ENCODE measurements at places on chromosomes 1 and 21. TPM values are rescaled to one million over a fixed set of nuclear protein-coding genes. Genes with fewer than 3 reads are reported as not detected.

Gene MEX3A
- total RNA-seq, result 0.23 TPM

Gene DDR2
- total RNA-seq, result 116 TPM

Gene S100A16
- total RNA-seq, result 67.0 TPM

Gene PPM1J
- total RNA-seq, result 3.0 TPM

Gene KRTAP7-1
- not detected for total RNA-seq

Gene DISP3
- not detected for total RNA-seq

Gene CRP
- total RNA-seq, result 0.65 TPM

Gene RHBDL2
- total RNA-seq, result 1.2 TPM

- DNase-seq, result no peak
Observed at GRCh38 chr1:177309880-177310279, 139.1 kb downstream of the BRINP2 start.

DNA sequence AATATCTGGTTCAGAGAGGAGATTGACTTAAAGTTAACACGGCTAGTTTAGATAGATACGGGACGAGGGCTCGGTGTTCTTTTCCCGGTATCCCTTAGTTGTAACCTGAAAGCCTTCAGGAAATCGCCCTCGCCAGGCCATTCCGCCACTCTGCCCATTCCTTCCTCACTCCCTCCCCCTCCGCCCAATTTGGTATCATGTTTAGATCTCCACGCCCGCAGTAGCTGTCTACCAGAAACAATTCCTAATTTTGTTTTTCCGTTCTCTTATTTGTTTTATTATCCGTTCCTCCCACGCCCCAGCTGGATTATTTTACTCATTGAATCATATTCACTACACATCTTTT is 685 bp upstream of the VAMP4 start:
- DNase-seq, result no peak

DNA sequence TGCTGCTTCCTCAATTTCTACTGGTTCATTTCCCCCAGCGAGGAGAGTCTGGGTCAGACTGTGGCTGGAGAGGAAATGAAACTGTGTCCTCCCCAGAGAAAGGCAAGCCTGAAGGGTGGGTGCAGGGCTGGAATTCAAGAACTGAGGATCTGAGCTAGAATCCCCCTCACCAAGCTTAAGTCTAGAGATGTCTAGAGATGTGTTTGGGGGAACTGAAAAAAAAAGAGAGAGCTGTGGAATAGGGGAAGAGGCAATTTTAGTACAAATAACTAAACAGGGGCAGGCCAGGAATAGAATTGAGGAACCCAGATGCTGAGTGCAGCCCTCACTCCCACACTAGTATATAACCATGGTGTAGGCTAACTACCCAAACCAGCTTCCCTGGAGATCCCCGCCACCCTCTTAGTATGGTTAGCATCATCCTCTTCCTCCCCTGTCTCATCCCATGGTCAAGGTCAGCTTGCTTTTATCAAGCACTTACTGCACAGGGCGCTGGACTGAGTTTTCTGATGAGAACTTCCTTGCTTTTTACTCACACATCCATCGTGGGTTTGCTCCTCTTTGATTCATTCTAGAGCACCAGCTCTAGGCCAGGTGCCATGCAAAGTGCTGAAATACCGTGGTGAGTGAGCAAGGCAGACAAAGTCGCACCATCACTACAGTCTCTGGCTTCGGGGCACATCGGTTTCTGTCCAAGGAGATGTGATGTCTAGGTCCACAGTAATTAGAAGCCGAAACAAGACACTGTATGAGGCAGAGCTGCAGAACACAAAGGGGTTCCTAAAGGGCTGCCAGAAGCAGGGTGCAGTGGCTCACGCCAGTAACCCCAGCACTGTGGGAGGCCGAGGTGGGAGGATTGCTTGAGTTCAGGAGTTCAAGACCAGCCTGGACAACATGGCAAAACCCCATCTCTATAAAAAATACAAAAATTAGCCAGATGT is 112.9 kb upstream of the IPO9 start:
- peak; percentile 79 for DNase-seq

- no peak for DNase-seq
Observed at GRCh38 chr1:94805912-94806311, 14.2 kb upstream of the SLC44A3 start.

DNA sequence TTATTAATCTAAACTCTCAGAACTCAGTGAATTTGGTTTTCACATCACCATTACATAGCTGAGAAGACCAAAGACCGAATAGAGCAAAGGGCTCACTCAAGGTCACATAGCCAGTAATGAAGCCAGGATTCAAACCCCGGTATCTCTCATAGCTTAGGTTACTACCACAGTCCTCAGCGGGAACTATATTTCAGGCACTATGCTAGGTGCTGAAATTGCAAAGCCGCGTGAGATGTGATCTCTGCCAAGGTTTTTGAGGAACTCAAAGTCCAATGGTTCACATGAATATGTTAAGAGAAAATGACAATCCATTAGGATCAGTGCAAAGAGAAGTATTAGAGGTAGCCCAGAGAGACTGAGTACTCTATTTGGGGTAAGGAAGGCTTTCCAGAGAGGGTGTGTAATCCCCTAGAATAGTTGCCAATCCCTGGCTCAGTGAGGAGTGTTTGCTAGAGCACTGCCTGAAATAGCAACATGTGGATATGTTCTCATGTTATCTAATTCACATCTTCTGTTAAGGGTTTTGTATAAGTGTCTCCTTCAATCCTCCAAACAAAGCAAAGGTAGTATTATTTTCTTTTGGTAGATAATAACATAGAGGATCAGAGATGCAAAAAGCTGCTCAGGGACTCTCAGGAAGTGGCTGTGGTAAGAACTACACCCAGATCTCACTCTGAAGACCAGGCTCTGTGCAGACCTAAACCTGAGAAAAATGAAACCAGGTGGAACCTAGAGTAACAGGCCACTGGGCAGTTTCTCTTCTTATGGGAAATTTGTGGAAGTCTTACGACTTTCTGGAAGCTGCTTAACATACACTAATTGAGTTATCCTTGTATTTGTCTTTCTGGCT is 93.1 kb upstream of the C8B start:
- no peak for DNase-seq

DNA sequence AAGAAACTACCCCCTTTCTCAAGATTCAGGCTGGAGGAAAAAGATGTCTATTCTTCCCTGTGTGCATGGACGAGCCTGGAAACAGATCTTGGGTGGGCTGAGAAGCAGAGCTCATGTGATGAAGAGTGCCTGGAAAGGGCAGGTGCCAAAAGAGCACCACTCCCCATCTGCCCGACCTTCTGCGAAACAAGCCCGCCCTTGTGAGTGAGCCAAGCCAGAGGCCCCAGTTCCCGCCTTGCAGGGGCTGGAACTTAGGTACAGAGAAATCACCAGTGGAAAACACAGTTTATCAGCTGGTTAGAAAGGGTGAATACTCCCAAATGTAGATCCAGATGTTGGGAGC is 26.7 kb upstream of the A3GALT2 start:
- DNase-seq, result peak; percentile 91

DNA sequence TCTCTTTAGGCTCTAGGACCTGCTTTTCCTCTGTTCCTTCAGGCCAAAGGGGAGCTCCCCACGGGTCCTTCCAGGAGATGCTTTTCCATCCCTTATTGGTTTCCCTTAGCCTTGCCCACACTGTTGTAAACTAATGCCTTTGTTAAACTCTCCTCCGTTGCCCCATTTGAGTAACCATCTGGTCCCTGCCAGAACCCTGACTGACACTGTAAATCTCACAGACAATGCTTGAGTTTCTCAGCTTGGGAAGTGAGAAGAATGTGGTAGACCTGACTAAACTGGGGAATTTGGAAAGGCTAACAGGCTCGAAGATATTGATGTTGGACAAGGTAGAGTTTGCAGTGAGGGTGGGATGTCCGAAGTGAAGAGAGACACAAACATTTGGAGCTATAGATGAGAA is 11.4 kb downstream of the AKNAD1 start:
- DNase-seq, result no peak

- peak; percentile 87 for DNase-seq
Observed at GRCh38 chr1:23727362-23727811, 15.9 kb upstream of the ELOA start.
